ENCODE measurements at places on chromosomes 5 and 9.

- no peak for DNase-seq
Measured at GRCh38 chr9:15304632-15305031, 2.4 kb downstream of the TTC39B start.

DNA sequence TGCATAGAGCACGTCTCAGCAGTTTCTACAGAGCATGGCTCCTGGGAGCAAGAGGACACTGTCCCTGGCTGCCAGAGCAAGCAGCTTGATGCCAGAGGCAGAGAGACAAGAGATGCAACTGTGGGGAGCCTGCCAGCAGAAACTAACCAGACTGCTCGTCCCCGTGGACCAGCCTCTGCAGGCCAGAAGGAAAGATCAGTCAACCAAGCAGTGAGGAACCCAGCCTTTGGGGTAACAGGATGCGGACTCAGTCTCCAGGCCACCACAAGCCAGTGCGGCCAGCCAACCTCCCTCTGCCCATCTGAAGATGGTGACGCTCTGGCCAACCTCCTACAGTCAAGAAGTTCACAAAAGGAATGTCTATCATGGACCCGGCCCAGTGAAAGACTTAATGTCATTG, 3.7 kb downstream of the SURF4 start:
- no peak for DNase-seq

- no peak for DNase-seq
Measured at GRCh38 chr9:89606624-89607311, 2.0 kb downstream of the GADD45G start.

DNA sequence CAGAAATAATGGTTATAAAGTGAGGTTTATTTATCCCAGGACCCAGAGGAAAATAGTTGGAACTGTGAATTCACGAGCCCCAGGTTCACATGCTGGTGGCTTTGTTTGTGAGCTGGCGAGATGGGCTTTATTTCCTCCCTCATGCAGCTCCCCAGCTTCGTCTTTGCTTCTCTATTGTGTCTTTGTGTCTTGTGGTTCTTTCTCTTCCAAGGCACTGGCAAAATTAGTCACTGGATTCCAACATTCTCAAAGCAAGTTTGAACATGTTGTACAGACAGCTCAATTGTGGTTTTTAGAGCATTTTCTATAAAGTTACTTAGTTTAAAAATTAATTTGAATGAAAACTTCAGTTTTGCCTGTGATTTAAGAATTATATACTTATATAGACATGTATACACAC, 7.2 kb downstream of the NDUFS6 start:
- DNase-seq: no peak

DNA sequence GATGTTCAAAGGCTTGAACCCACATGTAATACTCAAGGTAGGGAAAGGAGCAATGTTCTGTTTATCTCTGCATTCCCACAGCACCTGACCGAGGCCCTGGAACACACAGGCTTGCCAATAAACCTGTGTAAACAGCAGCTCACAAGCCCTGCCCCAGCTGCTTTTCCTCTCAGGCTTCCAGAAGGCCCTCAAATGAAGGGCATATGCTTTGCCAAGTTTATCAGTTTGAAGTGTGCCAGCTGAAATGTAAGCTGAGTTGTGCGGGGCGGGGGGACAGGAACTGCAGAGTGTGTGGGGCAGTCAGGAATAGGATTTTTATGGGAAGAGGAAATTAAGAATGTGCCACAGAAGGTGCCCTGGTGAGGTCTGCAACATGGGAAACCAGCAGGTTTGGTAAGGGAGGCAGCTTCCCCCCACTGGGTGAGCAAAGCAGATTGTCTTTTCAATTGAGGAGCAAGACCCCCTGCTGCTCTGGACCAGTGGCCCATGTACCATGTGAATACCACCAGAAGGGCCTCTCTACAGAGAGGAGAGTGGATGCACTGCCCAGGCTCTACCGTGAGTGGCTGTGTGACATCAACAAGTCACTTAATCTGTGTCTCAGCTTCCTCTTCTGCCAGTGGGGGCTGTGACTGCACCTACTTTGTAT, 194.8 kb downstream of the SPOCK1 start:
- peak; percentile 53 for DNase-seq
